Activated gamma-delta T cell treated with Interleukin-2 at 50 U/mL for 16 hours (primary cell): ENCODE measurements at places on chromosomes 16 and 17.
A peak's percentile ranks its signal among the peaks of the same experiment; 100 is the strongest.

GRCh38 chr17:76562734-76563148 lies 22.9 kb downstream of the PRCD start:
- no peak for DNase-seq

- DNase-seq: no peak
These were observed 105.9 kb downstream of the IRX3 start for GRCh38 chr16:54180421-54181359.

DNA sequence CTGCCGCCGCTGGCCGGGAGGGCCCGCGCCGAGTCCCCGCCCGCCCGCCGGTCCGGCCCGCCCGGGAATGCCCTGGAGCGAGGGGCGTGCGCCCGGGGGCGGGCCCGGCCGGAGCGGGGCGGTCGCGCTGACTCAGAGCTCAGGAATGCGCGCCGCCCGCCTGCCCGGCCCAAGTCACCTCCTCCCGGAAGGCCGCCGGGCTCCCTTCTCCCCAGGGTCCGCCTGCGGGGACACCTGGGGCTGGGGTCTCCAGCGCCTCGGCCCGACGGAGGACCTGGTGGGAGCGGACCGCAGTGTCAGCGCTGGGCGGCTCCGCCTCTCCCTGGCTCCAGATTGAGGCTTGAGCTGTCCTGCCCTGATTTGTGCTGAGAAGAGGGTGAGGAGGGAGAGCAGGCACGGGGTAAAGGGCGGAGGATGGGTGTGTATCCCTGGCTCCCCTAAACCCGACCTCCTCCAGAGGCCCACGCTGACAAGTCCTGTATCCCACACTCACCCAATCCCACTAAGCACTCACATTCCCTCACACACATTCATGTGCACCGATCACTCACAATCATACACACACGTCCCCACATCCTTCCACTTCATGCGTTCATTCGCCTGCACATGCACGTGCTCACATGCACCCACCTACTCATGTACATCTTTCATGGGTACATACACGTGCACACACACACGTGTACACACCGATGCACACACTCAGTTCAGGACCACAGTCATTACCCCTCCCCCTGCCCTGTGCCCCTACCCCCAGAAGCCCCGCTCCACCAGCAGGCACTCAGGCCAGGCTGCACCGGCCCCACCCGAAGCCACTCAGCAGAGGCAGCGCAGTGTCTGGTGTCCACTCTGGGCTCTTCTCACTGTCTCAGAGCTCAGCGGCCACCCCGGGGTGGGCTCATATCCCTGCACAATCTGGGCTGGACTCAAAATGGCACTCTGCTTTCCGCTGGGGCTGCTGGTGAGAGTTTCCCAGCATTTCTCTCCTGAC lies at the start of gene RHBDF1:
Gene RHBDF1, minus strand, starts transcription at position 71 of the 988 bp plus-strand sequence. CDS start 7,616 bp downstream, outside the sequence.
- no peak for DNase-seq

- no peak for DNase-seq
These were observed 5.6 kb downstream of the CASKIN1 start for GRCh38 chr16:2190659-2191445.

GRCh38 chr16:287298-287811 lies 4.4 kb downstream of the PDIA2 start:
- no peak for DNase-seq

- DNase-seq: no peak
These were observed 49.0 kb upstream of the AKAP1 start for GRCh38 chr17:57035971-57036481.

GRCh38 chr16:89598199-89598598 lies 15.2 kb upstream of the DPEP1 start:
- DNase-seq: no peak

DNA sequence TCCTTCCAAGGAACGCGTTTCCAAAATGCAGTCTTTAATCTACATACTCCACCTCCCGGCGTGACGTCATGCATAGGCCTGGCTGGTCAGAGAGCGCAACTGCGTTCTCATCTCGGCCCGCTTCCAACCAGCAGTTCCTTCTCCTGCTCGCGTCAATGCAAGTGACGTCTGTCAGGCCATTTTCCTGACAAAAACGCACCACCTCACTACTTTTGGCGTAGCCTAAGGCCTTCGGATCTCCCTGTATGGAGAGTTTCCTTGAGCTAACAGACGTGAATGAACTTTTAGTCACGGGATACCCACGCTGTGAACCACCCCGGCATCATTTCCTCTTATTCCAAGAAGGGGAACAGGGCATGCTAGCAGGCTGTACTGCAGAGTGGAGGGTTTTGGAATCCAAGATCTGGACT lies 25.0 kb downstream of the TEX14 start:
- DNase-seq: no peak

GRCh38 chr17:55622547-55622946 lies 100.1 kb downstream of the TMEM100 start:
- no peak for DNase-seq

- DNase-seq: no peak
These were observed 18.1 kb downstream of the ADGRG1 start for GRCh38 chr16:57646388-57647039.

GRCh38 chr16:84013787-84014569 lies 28.6 kb downstream of the SLC38A8 start:
- DNase-seq: peak; percentile 6

DNA sequence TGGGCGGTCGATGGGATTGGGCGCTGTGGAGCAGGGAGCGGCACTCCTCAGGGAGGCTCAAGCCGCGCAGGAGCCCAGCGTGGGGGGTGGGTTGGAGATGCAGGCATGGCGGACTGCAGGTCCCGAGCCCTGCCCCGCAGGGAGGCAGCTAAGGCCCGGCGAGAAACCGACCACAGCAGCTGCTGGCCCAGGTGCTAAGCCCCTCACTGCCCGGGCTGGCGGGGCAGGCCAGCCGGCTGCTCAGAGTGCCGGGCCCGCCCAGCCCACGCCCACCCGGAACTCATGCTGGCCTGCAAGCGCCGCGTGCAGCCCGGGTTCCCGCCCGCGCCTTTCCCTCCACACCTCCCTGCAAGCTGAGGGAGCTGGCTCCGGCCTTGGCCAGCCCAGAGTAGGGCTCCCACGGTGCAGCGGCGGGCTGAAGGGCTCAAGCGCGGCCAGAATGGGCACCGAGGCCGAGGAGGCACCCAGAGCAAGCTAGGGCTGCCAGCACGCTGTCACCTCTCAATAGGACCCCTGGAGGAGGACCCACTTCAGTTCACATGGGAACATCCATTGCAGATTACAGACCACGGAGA lies 20.5 kb upstream of the METTL16 start:
- DNase-seq: no peak

GRCh38 chr16:79932572-79932971 lies 332.0 kb upstream of the MAF start:
- DNase-seq: no peak

GRCh38 chr17:81050645-81051625 lies 16.0 kb downstream of the BAIAP2 start:
- DNase-seq: no peak

DNA sequence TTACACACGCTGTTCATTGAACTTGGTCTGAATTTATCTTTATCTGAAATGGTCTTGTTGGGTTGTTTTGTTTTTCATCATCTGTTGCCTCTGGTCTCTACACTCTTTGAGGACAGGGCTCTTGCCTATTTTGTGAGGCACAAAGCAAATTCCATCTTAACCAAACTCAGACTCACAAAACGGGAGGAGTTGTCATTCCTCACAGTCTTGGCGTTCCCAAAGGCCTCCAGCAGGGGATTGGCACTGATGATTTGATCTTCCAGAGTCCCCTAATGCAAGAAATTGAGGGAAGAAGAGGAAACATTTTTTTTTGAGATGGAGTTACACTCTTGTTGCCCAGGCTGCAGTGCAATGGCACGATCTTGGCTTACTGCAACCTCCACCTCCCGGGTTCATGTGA lies 8.7 kb downstream of the MYH3 start:
- no peak for DNase-seq

DNA sequence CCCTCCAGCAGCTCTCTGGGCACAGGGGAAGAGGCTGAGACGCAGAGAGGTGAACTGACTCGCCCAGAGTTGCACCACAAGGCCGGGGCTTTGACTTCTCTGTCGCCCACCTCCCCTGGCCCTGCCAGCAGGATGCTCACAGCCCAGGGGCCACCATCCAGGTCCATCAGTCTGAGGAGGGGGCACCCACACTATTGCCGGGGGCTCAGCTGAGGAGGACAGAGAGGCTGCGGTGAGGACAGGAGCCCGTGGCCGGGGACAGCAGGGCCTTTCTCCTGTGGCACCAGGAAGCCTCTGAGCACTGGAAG lies 32.6 kb downstream of the KDM8 start:
- DNase-seq: no peak

GRCh38 chr16:68643847-68644246 lies 1.3 kb upstream of the CDH3 start:
- DNase-seq: no peak

- DNase-seq: no peak
These were observed 2.6 kb upstream of the KRTAP9-2 start for GRCh38 chr17:41223821-41224220.

DNA sequence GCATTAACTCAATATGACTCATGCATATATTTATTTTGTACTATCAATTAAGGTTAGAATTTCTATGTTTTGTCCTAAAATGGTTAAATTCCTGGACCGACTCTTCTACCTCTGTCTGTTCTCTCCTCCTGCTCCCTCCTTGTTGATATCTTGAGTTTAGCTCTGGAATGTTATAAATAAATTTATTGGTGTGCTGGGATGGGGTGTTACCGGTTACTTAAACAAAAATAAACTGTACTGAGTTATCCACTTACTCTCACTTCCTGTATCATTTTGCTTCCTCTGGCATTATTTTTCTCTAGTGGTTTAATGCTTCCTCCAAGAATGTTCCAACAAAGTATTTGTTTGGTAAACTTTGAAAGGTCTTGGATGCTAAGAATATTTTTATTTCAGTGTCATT lies 120.1 kb downstream of the ABCA8 start:
- no peak for DNase-seq

DNA sequence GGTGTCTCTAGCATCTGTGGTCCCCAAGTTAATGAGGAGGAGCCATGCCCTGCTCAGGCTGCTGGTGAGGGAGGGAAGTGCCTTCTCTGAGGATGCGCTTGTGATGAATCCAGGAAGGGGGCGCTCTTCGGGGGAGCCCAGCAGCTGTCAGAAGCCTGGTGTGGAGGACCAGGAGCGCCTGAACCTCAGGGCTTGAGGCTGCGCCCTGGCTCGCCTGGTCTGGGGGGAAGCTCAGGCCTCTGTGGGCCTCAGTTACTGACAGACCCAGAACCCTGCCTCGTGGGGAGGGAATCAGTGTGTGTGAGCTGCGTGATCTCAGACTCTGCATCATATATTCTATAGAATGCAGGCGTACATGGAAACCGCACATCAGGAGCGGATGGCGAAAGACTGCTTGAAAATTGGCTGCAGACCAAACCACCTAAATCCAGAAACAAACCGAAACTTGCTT lies 126.1 kb downstream of the SEC14L1 start:
- no peak for DNase-seq

- DNase-seq: no peak
These were observed 8.7 kb upstream of the CAVIN1 start for GRCh38 chr17:42431758-42432161.

- peak; percentile 77 for DNase-seq
These were observed 4.5 kb downstream of the CCR7 start for GRCh38 chr17:40560592-40561293.

DNA sequence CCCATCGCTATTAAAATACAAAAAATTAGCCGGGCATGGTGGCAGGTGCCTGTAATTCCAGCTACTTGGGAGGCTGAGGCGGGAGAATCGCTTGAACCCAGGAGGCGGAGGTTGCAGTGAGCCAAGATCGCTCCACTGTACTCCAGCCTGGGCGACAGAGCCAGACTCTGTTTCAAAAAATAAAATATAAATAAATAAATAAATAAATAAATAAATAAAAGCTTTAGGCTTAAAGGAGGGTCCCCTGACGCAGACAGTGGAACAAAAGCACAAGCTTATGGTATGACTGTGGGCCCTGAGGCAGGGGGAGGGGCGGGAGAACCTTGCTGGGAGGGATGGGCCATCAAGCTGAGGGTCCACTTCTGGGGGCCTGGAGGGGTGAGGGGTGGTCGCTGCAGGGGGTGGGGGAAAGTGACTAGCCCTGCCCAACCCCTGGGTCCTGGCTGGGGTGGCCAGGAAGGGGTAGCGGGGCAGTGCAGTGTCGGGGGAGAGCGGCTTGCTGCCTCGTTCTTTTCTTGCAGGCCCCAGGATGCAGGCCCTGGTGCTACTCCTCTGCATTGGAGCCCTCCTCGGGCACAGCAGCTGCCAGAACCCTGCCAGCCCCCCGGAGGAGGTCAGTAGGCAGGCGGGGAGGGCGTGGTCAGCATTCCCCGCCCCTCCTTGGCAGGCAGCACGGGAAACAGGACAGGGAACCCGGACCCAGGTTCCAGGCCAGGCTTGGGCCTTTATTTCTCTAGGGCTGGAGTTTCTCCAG lies 4.7 kb downstream of the SERPINF1 start:
- DNase-seq: no peak

DNA sequence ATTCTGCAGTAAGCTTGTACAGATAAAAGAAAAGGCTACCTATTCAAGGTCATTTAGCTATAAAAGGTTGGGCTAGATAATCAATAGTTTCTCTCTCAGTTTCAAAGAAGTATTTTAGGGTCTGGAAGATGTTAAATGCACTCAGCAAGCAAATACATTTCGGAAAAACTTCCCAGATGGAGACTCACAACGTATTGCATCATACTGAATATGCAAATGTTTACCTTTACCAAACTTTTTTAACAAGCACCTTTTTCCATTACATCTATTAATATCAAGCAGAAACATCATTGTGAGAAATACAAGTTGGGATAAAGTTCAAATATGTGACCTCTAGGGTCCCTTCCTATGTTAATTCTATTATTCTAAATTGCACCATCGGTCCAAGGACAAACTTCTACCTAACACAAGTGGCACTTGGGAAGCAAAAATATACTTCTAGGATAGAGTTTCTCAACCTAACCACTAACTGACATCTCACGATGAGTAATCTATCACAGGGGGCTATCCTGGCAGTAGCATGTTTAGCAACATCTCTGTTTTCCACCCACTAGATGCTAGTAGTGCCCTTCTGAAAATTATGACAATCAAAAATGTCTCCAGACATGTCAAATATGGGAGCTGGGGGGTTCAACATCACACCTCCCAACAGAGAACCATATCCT lies 14.5 kb downstream of the KANSL1 start:
- DNase-seq: no peak

DNA sequence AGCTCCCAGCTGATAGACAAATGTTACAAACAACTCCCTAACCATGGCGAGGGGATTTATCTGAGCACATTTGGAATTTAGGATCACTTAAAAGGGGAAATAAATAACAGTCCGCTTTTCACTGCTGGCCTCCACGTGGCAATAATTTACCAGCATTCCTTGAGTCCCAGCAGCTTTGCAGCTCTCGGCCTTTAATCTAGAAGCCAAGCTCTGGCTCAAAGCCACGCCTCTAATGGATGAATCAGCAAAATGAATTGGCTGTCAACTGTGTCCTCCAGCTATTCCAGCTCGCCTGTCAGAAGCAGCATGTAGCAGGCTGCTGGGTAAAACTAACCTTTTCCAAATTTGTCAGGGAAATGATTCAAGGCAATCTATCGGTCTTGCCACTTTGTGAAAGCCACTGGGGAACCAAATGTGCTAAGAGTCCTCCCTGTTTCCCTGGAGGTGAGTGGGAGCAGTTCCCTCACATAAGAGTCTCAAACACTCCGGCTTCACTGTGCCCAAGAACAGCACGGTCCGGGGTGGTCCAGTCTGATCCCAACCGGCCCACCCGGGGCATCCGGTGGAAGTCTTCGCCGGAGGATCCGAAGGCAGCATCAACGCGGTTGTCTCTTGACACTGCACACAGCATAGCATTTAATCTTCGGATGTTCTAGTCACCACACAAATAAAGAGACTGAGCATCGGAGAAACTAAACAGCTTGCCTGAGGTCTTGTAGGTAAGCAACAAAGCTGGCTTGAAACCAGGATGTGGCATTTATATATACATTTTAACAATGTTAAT lies 143.3 kb downstream of the PARN start:
- no peak for DNase-seq
